Cortex of kidney (tissue), 1 donor: ENCODE measurements at places on chromosomes 2 and 18.

GRCh38 chr2:120720746-120721375, 14.8 kb upstream of the GLI2 start:
- no peak for DNase-seq

DNA sequence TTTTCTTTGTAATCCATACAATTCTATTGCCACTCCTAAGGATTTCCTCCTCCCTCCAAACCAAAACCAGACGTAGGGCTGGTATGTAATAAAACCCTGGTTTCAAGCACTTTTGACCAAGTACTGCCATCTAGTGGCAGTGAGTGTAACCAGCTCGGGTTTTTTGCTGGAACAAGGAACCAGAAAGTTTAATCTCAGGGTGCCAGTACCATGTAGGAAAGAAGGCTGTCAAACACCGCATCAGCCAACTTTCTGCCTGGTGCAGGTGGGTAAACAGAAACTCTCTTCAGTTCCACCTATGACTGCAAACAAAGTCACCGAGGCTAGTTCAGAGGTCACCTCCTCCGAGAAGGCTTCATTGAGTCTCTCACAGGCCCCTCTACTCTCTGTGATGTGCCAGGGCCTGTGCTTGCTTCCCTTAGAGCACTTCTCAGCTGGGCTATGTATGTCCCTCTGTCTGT, 10.2 kb upstream of the THNSL2 start:
- DNase-seq = no peak

DNA sequence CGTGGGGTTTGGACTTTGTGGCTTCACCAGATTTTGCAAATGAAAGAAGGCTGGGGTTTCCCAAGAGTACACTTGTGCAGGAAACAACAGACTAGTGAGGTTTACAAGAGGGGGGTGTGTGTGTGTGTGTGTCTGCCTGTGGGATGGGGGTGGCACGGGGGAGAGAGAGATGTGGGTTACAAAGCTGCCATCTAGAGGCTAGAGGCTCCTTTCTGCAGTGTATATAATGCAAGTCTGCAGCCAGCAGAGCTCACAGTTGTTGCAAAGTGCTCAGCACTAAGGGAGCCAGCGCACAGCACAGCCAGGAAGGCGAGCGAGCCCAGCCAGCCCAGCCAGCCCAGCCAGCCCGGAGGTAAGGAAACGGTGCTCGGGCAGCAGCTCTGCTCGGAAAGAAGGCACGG, at the start of gene ACKR3:
Gene ACKR3 (plus strand): TSS at position 253 of the 401 bp plus-strand sequence. CDS start 10,641 bp downstream, outside the sequence.
- DNase-seq = no peak

GRCh38 chr2:85088921-85089320, 44.3 kb upstream of the TCF7L1 start:
- DNase-seq = no peak

GRCh38 chr2:217905896-217906295, 96.9 kb downstream of the TNS1 start:
- DNase-seq = no peak

DNA sequence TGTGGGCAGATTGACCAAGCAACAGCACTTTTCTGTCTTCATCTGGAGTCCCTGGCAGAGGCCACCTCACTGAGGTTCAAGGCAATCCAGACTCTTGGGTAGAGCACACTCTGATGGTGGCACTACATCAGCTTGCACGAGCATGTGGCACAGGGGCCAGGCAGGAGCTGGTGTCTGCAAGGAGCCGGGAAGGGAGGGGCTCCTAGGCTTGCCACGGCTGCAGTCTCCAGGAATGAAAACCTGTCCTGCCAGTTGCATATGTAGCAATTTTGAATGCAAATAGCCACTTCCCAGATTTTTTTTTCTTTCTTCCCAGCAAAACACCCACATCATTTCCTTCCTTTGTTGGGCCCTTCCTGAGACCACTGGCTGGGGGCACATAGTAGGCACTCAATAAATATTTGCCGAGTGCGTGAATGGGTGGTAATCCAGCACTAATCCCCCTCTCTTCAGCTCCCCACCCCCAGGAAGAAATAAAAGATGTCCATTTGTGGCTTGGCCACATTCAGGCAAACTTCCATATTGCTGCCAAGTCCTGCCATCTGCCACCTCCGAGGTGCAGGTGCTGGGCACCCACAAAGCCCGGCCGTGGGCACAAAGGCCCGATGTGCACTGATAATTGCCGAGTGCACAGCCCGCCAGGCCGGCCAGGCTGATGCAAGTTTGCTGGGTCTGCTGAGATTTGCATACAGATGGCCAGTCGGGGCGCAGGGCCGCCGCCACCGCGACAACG, 72.4 kb downstream of the MYCN start:
- no peak for DNase-seq

DNA sequence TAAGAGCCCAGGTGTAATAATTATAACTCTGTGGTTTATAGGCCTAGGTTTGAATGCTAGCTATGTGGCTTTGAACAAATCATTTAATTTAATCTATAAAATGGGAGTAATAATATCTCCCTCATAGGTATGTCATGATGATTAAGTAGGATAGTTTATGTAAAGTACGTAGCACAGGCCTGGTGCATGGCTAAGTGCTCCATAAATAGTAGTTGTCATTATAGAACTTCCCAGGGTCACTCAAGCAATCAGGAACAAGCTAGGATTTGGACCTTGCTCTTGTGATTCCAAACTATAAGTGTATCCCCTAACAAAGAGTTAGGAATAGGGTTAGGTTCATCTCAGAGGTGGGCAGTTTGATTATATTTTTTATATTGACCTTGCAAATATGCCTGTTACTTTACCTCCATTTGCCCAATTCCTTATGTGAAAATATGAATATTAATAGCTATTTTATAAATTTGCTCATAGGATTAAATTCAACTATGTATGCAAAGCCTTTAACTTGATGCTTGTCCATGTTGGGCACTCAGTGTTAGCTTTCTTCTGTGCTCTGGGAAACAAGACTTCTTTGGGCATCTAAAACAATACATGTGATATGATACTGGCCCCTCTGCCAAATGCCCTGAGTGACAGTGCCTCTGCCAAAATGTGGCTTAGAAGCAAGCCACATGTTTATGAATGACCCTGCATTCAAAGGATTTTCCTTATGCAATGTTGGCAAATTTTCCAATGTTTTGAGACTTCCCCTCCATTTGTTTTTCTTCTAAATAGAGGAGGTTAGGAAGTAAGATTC, 353.6 kb downstream of the KIAA1328 start:
- no peak for DNase-seq

DNA sequence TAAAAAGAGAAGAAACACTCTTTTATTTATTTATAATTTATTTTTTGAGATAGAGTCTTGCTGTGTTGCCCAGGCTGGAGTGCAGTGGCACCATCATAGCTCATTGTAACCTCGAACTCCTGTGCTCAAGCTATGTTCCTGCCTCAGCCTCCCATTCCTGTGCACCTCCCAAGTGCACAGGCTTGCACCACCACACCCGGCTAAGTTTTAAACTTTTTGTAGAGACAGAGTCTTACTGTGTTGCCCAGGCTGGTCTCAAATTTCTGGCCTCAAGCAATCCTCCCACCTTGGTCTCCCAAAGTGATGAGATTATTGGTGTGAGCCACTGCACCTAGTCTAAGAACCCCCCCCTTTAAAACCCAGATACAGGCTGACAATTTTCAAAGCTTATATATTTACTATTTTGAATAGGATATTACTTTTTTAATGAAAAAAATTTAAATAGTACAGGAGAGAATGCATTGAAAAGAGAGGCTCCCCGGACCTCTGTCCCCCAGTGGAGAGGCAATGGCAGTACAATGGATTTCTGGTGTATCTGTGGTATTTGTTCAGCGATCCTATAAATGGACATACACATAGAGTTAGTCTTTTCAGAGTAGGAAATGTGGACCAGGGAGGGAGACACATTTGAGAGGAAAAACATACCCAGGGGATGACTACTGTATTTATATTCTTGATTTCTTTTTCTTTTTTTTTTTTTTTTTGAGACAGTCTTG, 48.1 kb upstream of the CNOT11 start:
- no peak for DNase-seq

GRCh38 chr2:225004597-225004996, 37.7 kb downstream of the DOCK10 start:
- no peak for DNase-seq

GRCh38 chr2:154291927-154292326, 406.6 kb upstream of the KCNJ3 start:
- DNase-seq = no peak

- no peak for DNase-seq
Observed at GRCh38 chr18:48896875-48897511, 53.8 kb downstream of the SMAD7 start.

DNA sequence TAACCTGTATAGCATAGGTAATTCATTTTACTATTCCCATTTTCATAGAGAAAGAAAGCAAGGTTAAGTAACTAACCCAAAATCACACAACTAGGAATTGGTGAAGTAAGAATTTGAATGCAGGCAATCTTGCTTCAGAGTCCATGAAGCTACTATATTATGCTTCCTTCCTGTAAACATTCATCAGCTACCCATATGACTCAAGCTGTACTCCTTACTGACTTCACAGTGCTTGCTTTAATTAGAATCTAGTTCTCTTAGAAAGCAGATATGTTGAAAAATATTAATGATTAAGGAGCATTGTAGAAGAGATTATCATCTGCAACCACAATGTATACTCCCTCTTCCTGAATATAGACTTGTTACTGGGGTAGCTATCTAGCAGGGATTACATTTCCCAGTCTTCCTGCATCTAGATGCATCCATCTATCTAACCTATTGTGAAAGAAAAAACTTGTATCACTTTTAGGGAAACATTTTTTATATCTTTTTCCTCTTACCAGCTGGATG, 961.6 kb upstream of the CHAC2 start:
- DNase-seq = no peak

GRCh38 chr2:2662847-2663356, 331.8 kb upstream of the MYT1L start:
- DNase-seq = no peak

DNA sequence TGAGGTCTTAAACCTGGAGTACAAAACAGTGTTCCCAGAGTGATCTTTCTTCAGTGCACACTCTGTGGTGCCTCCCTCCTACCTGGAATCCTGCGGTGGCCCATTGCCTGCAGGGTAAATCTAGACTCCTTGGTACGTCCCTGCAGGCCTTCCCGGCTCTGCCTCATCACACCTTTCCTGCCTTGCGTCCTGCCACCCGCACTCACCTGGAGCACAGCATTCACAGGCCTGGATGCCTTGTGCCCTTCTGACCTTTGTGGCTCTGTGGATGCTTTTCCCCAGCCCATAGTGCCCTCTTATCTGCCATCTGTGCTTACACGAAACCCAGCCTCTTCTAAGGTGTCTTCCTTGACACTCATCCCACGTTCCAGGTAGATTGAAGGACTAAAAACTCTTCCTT, 62.7 kb downstream of the PRKRA start:
- DNase-seq = no peak

DNA sequence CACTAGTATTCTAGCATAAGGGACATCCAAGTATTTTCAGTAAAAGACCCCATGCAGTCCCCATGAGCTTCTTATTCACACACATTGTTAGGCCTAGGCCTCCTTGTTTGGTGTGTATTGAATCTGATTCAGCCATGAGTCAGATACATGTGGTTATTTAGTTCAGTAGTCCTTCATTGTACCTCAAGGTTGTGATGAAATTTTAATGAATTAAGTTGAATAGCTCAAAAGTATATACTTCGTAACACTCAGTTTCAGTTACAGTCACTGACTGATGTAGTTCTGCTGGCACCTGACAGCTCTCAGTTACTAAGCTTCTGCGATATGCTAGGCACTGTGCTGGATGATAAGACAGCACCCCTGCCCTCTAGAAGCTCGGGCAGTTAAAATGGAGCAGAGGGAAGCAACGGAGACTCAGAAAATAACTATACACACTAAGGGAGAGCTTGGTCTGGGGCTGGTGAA, 86.4 kb downstream of the XRCC5 start:
- DNase-seq = no peak

DNA sequence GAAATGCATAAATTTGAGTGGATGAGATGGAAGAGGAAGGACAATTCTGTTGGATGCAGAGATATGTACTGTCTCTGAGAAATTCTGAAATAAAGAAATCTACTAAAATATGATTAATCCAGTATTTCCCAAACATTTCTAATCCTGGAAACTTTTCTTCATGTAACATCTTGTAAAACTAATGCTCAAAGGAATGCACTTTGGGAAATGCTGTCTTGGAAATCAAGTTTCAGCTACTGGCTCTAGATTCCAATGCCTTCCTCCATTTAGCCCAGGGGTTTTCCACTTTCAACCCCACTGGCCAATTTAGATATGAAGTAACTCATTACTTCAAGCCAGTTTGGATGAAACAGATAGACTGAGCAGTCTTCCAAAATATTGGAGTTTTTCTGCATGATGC, 355.1 kb downstream of the TXNL1 start:
- DNase-seq = no peak

GRCh38 chr2:32706815-32707579, 79.1 kb downstream of the TTC27 start:
- no peak for DNase-seq

GRCh38 chr18:78687736-78688135, 291.9 kb upstream of the SALL3 start:
- DNase-seq = no peak

DNA sequence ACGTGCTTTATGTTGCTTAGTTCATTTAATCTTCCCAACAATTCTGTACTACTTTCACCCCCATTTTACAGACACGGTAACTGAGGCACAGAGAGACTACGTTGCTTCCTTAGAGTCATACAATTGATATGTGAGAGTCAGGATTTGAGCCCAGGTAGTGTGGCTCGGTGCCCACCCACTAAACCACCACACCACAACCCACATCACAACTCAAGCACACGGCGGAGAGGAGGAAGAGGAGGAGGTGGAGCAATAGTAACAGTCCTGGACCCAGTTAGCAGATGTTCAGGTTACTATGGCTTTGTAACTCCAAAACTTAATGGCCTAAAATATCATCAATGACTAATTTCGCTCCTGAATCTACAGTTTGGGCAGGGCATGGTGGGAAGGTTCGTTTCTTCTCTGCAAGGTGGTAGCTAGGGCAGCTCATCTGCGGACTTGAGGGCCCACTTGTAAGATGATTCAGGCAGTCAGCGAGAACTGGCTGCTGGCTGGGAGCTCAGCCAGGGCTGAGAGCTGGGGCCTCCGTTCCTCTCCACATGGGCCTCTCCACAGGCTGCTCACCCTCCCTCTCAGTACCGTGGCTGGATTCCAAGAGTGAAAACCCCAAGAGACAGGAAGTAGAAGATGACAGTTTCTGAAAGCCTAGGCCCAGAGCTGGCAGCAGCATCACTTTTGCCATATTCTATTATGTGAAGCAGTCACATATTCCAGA, 167.1 kb downstream of the ZFP36L2 start:
- no peak for DNase-seq

DNA sequence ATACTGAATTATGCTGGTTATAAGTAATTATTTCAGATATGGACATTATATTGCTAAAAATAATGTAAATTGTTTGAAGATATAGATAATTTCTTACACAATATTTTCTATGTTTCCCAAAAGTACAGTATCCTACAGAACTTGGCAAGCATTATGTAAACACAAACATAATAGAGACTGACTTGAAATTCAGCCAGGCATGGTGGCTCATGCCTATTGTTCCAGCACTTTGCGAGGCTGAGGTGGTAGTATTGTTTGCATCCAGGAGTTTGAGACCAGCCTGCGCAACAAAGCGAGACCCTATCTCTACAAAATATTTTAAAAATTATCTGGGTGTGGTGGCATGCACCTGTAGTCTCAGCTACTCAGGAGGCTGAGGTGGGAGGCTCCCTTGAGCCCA, 1300.5 kb upstream of the DDX18 start:
- no peak for DNase-seq
